Memory B cell (primary cell): ENCODE measurements at places on chromosomes 2 and 18.
A peak's percentile ranks its signal among the peaks of the same experiment; 100 is the strongest.

DNA sequence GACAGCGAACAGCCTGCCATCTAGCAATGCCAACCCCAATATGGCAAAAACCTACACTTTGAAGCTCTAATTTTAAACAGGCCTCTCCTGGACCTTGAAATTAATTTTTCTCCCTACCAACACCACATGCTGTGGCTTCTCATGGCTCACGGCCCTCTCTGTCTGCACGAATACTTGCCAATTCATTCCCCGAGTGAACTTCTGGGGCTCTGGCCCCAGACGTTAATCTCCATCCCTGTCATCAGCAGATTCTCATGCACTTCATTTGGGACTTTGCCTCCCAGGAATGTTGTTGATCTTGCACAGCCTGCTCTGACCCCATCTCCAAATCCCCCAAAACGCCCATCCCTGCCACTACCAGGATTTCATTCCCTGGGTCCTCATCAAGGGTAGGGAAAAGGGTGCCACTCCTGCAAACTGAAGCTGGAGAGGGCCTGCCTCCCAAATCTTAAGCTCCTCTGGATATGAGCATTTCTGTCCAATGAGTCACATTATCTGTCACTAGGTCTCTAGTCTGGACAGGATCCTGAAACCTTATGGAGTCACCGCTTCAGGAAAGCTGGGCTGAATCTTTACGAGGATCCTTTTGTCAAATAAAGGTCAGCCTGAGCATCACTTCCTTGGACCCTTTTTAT lies 10.4 kb downstream of the FIGLA start:
- H3K27me3 ChIP-seq, result peaks cover 19% of the 10 kb centered on the region
- no peak overlapping the region for H3K4me3 ChIP-seq
- no peaks in the 10 kb centered on the region for H3K36me3 ChIP-seq
- H3K4me1 ChIP-seq, result no peaks in the 10 kb centered on the region

- H3K4me3 ChIP-seq, result no peak overlapping the region
- no peak for DNase-seq
- H3K36me3 ChIP-seq, result no peaks in the 10 kb centered on the region
Observed at GRCh38 chr18:53402670-53403069, 821.8 kb downstream of the MBD2 start.

- H3K4me3 ChIP-seq, result no peak overlapping the region
- no peaks in the 10 kb centered on the region for H3K36me3 ChIP-seq
- no peaks in the 10 kb centered on the region for H3K27me3 ChIP-seq
- H3K27ac ChIP-seq, result no peak overlapping the region
- no peaks in the 10 kb centered on the region for H3K4me1 ChIP-seq
Observed at GRCh38 chr2:162926501-162926900, 87.9 kb upstream of the KCNH7 start.

DNA sequence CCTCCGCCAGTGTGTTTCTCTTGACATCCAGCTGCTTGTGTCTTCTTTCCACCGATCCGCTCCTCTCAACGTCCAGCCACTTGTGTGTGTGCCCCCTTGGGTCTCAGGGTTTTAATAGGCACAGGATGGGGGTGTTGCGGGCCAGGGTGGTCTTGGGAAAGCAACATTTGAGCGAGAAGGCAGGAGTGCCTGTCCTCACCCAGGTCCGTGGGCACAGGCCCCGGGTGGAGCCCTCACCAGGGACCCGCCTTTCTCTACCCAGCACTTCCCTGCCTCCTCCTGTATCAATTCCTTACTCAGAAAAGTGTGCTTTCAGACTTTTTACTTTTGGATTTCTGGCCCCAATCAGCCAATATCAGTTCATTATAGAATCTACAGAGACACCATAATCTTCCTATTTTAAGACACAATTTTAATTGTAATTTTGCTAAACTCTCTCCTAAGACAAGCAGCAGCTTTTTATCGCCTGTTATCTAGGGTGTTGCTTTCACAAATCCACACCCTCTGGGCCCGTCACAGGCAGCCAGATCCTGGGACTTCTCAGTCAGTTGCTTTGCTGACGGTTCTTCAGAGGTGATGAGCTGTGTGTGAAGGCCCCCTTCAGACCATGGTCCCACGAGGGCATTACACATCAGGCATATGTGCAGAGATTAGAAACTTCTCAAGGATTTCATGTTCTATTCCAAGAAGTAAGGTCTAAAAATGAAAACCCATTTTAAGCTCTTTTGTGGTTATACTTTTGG lies 96.0 kb upstream of the FHL2 start:
- DNase-seq, result no peak
- H3K4me3 ChIP-seq, result no peak overlapping the region
- peaks cover 2% of the 10 kb centered on the region for H3K36me3 ChIP-seq
- no peak overlapping the region for H3K27ac ChIP-seq

GRCh38 chr2:84861539-84861938 lies 19.3 kb downstream of the TRABD2A start:
- H3K36me3 ChIP-seq, result peaks cover 2% of the 10 kb centered on the region
- peaks cover 12% of the 10 kb centered on the region for H3K4me1 ChIP-seq
- H3K4me3 ChIP-seq, result no peak overlapping the region

DNA sequence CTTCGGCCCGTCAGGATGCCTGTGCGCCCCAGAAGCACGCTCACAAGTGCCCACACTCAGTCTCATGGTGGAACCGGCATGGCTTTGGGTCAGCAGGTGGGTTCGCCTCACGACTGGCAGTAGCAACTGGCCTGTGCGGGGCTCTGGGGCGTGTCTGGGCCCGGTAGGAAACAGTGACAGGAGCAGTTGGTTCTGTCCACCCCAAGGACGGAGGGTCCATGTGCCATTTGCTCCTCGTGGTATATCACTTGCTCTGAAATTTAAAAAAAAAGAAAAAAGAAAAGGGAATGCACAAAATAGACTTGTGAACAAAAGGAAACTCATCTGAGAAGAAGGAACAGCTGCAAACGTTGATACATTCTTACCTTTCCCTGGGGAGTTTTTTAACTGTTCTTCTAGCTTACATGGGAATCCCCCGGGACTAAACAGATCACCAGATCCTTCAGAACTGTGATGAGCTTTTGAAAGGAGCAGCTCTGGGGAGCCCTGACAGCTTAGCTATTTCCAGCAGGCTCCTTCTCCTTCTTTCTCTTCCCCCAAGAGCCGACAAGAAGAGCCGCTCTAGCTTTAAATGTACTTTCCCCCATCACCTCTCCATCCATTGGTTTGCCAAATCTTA lies 42.8 kb downstream of the TRAPPC12 start:
- peaks cover 14% of the 10 kb centered on the region for H3K4me1 ChIP-seq
- no peaks in the 10 kb centered on the region for H3K27me3 ChIP-seq
- no peak for DNase-seq

- peaks cover 37% of the 10 kb centered on the region for H3K27me3 ChIP-seq
- DNase-seq, result peak; percentile 5
- no peaks in the 10 kb centered on the region for H3K36me3 ChIP-seq
- peaks cover 32% of the 10 kb centered on the region for H3K4me1 ChIP-seq
- peak overlapping the region; percentile 17 for H3K27ac ChIP-seq
- H3K4me3 ChIP-seq, result peak overlapping the region; percentile 80
Observed at GRCh38 chr2:169363560-169364150, 1.3 kb upstream of the LRP2 start.

GRCh38 chr2:1237783-1238182 lies 175.5 kb upstream of the TPO start:
- no peaks in the 10 kb centered on the region for H3K36me3 ChIP-seq
- H3K4me3 ChIP-seq, result no peak overlapping the region
- no peaks in the 10 kb centered on the region for H3K4me1 ChIP-seq
- DNase-seq, result no peak
- no peak overlapping the region for H3K27ac ChIP-seq

DNA sequence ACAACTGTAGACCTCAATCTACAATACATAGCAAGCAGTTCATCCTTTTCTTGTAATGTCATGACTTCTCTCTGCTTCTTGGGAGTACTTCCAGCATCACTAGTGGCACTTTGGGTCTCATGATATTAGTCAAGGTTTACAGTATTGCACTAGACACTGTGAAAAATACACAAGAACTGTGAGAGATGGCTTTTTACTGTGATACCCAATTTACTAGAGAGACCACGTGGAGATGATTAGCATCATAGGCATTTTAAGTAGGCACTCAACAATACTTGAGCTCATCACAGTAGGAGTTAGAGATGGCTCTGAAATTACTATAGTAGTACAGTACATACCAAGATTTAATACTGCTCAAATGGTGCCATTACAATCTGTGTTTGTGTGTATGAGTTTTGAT lies 112.8 kb upstream of the EML6 start:
- peaks cover 29% of the 10 kb centered on the region for H3K36me3 ChIP-seq
- H3K4me3 ChIP-seq, result no peak overlapping the region
- no peaks in the 10 kb centered on the region for H3K27me3 ChIP-seq
- DNase-seq, result no peak
- peaks cover 41% of the 10 kb centered on the region for H3K4me1 ChIP-seq
